Activated T-helper 2 cell treated with anti-CD3 and anti-CD28 coated beads, Interferon-gamma antibody, Interleukin-2, Interleukin-4, amounts not matched to agents 10 μg/mL and 5 μg/mL and 100 μg/mL, durations not matched to agents 14 hours and 24 hours and 36 hours (primary cell): ENCODE measurements at places on chromosomes 6 and 20.
A peak's percentile ranks its signal among the peaks of the same experiment; 100 is the strongest.

- no peaks in the 10 kb centered on the region for H3K27me3 ChIP-seq
- no peaks in the 10 kb centered on the region for H3K4me1 ChIP-seq
- no peak for DNase-seq
- no peak overlapping the region for H3K27ac ChIP-seq
- H3K4me3 ChIP-seq, result no peak overlapping the region
Observed at GRCh38 chr20:9412309-9412708, 102.1 kb upstream of the LAMP5 start.

DNA sequence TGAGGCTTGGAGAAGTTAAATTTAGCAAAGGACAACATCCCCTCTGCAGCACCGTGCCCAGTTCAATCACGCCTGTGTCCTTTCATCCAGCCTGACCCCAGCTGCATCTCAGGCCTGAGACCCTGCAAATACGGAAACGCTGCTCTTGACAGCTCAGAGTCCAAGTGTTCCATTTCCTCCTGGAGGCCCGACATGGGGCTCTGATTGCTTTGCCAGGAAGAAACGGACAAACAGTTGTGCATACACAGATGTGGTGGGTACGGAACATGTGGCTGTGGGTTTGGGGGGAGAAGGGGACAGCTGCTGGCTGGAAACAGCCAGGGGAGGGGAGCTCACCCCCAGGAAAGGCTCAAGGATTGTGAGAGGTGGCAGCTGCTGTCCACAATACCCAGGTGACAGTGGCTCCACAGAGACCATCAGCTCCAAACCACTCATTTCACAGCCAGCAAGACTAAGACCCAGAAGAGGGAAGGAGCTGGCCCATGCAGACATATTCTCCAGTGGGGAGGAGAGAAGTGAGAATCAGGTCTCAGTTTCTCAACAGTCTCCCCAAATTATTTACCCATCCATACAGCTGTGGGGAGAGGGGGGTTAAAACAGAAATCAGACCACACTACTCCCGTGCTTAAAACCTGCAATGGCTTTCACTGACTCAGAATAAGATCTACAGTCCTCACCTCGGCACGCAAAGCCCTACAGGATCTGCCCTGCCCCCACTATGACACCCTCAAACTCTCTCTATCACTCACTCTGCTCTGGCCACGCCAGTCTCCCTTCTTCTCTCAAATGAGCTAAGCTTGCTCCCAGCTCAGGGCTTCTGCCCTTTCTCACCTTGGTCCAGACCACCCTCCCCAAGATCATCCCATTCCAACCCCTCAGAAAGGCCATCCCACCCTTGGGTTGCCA is 89.1 kb downstream of the PREX1 start:
- H3K4me3 ChIP-seq, result peak overlapping the region; percentile 62
- no peaks in the 10 kb centered on the region for H3K27me3 ChIP-seq
- peaks cover 54% of the 10 kb centered on the region for H3K4me1 ChIP-seq
- peak overlapping the region; percentile 89 for H3K27ac ChIP-seq

GRCh38 chr20:51531141-51531710 is 11.3 kb downstream of the NFATC2 start:
- no peaks in the 10 kb centered on the region for H3K27me3 ChIP-seq
- peak overlapping the region; percentile 99 for H3K27ac ChIP-seq
- peak; percentile 44 for DNase-seq

DNA sequence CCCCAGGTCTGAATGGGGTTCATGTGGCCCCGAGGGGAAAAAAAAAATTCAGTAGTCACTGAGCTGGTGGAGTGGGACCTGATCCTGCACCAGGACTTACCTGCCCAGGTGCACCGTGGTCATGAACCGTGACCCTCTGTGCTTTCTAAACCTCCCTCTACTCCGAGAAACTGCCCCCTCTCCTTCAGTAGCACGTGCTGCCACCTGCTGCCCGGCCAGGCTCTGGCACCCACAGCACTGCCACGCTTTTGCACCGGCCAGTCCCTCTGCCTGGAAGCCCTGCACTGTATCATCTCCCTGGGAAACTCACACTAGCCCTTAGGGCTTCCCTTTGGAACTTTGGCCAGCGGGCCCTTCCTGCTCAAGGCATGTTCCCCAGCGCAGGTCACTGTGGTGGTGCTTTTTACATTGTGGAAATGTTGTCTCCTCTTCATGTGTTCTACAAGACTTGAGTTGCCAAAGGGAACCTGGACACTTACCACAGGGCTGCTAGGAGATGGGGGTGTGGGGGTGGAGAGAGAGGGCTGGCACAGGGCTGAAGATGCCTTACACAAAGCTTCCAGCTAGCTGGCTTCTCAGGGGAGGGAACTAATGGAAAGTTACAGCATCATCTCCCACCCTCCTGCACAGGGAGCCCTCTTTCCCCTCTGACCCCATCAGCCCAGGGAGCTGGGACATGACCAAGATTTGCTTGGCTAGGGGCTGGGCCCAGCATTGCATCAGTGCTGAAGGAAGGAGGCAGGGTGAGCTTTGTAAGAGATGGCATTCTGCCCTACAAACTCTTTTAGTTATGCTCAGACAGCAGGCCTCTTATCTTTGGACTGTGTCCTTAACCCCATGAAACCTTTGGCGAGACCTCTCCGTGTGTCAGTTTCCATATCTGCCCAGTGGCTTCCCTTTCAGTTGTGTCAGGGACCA is 2.5 kb upstream of the PTPRT start:
- no peak overlapping the region for H3K27ac ChIP-seq
- H3K36me3 ChIP-seq, result no peaks in the 10 kb centered on the region
- no peak for DNase-seq
- peaks cover 2% of the 10 kb centered on the region for H3K4me1 ChIP-seq
- peaks cover 29% of the 10 kb centered on the region for H3K27me3 ChIP-seq
- H3K4me3 ChIP-seq, result no peak overlapping the region

GRCh38 chr6:135230711-135231468 is 49.8 kb downstream of the MYB start:
- H3K4me1 ChIP-seq, result peaks cover 35% of the 10 kb centered on the region
- H3K27ac ChIP-seq, result peak overlapping the region; percentile 12
- H3K36me3 ChIP-seq, result no peaks in the 10 kb centered on the region
- no peak for DNase-seq
- H3K27me3 ChIP-seq, result no peaks in the 10 kb centered on the region

- H3K36me3 ChIP-seq, result no peaks in the 10 kb centered on the region
- H3K4me1 ChIP-seq, result no peaks in the 10 kb centered on the region
- no peak for DNase-seq
- no peak overlapping the region for H3K27ac ChIP-seq
Observed at GRCh38 chr20:63114693-63115311, 101.1 kb downstream of the YTHDF1 start.

DNA sequence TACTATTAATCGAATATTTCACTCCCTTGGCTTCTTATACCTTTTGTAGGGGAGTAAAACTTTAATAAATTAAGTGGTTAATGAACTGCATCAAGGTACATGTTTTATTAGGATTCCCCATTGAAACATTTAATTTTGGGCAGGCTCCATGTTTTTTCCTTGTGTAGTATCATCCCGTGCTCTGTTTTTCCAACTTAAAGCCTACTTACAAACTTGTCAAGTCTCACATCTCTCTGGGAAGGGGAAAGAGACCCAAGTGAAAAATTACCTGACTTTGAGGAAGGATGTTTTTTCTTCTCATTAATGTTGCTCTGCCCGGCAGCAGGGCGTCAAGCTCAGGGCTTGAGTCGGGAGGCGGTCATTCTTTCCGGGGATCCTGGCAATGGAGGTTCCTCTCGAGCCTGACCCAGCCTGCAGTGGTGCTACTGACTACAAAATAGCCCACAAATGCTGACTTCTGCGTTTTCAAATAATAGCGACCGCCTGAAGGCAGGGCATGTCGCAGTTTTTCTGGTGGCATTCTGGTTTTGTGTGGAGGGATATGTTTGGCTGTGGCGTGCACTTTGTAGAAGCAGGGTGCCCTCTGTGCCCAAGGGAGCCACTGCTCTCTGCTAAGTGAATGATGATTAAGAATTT is 2.4 kb downstream of the DSP start:
- H3K4me1 ChIP-seq, result peaks cover 9% of the 10 kb centered on the region
- no peak overlapping the region for H3K4me3 ChIP-seq
- peaks cover 68% of the 10 kb centered on the region for H3K27me3 ChIP-seq
- H3K27ac ChIP-seq, result no peak overlapping the region
- no peak for DNase-seq
- no peaks in the 10 kb centered on the region for H3K36me3 ChIP-seq

GRCh38 chr20:40493071-40493470 is 196.0 kb downstream of the MAFB start:
- no peaks in the 10 kb centered on the region for H3K27me3 ChIP-seq
- no peak for DNase-seq
- no peak overlapping the region for H3K27ac ChIP-seq
- H3K36me3 ChIP-seq, result no peaks in the 10 kb centered on the region
